Stimulated activated CD8-positive, alpha-beta memory T cell treated with anti-CD3 and anti-CD28 coated beads, Interleukin-2, amount 100 ng/mL, for 1 hour (primary cell): ENCODE measurements at places on chromosomes 11 and 22.

DNA sequence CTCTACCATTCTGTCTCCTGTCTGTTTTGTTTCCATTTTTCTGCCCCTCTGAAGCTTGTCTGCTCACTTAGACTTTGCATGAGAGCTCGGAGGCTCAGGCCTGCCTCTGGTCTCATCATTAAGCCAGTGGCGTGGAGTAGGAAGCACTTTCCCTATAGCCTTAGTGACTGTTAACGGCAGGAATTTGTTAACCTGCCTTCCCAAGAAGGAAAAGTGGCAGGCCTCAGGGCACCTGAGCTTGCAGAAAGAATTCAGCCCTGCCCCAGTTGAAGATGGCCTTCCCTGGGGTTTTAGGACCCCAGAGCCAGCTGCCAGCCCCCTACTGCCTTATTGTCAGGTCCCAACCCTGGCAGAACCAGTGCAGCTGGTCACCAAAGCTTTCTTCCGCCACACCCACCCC lies 93.2 kb downstream of the PKNOX2 start:
- DNase-seq: no peak

GRCh38 chr11:60987577-60988277 lies 16.2 kb downstream of the CD6 start:
- no peak for DNase-seq

DNA sequence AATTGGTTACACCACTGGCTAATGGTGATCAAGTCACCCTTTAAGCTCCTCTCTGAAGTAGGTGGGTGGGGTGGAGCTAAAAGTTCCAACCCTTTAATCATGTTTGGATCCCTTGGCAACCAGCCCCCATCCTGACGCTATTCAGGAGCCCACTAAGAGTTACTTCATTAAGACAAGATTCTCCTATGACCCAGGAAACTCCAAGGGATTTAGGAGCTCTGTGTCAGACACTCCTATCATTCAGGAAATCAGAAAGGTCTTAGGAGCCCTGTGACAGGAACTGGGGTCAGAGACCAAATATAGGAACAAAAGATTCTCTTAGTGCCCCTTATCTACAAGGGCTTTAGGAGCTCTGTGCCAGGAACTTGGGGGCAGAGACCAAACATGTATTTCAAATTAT lies 141.3 kb downstream of the ATG16L2 start:
- DNase-seq: no peak

DNA sequence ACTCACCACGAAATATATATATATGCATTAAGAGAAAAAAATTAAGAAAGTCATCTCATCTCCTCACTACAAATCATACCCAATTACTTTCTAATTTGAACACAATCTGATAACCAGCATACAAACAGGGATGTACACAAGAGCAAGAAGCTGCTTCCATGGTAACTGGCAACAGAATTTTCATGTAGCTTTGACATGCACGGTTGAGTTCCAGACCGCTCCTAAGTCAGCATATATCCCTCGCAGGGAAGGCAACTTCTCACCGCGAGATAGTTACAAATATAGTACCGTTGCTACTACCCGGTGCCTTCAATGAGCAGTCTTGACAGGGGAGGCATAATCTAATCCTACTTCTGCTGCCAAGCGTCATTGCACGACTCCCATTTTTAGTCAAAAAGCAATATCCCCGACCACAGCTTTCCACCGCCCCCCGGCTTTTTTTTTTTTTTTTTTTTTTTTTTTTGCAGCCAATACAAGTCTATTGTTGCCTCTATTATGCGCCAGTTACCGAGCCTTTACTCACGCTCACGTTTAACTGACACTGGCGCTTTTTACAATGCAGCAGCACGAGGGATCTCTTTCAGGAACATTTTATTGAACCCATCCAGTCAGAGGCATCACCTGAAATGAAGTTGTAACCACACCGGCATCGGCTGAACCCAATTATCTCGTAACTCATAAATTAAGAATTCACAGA lies 2.2 kb downstream of the CADM1 start:
- DNase-seq: no peak

DNA sequence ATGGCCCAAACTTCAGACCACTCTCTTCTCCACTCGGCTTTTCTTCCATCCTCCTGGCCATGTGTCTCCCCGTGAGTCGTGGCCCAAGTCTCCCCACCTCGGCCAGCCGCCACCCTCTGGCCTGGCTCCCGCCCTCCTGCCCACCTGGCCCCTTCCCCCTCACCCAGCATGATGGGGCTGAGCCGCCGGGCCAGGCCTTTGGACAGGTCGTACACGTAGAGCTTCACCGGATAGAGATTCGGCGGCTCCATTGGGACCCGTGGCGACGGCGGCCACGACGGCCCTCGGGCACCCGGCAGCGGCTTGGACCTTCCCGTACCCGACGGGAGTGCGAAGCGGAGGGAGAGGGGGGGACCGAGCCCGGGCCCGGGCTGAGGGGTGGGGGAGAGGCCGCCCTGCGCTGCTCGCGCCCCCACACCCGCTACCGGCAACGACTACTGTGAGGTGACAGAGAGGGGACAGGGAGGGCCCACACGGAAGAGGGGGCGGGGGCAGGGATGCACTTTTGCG lies at the start of gene DESI1:
TSS of gene DESI1 (minus strand) at position 455 of the 510 bp plus-strand sequence. CDS start at position 251, 204 bp downstream.
- DNase-seq: no peak
